Skin of body (tissue), 3 donors: ENCODE measurements at places on chromosomes 7 and 10. TPM values are rescaled to one million over a fixed set of nuclear protein-coding genes. Genes with fewer than 3 reads are reported as not detected.
A peak's percentile ranks its signal among the peaks of the same experiment; 100 is the strongest.

The ZNF467 gene
- 3.6 TPM for total RNA-seq

GRCh38 chr10:85916994-85917573 is 449.5 kb downstream of the GRID1 start:
- DNase-seq, result peak; percentile 9

- DNase-seq, result no peak
Observed at GRCh38 chr10:31926765-31927564, 1.7 kb downstream of the ARHGAP12 start.

GRCh38 chr10:85609509-85609908 is 757.1 kb downstream of the GRID1 start:
- DNase-seq, result no peak

GRCh38 chr10:94583124-94583523 is 37.5 kb downstream of the HELLS start:
- DNase-seq, result no peak

GRCh38 chr10:94859086-94859485 is 79.4 kb upstream of the CYP2C9 start:
- DNase-seq, result no peak

- peak; percentile 82 for DNase-seq
Observed at GRCh38 chr10:101032637-101033224, 1.7 kb downstream of the SFXN3 start.

DNA sequence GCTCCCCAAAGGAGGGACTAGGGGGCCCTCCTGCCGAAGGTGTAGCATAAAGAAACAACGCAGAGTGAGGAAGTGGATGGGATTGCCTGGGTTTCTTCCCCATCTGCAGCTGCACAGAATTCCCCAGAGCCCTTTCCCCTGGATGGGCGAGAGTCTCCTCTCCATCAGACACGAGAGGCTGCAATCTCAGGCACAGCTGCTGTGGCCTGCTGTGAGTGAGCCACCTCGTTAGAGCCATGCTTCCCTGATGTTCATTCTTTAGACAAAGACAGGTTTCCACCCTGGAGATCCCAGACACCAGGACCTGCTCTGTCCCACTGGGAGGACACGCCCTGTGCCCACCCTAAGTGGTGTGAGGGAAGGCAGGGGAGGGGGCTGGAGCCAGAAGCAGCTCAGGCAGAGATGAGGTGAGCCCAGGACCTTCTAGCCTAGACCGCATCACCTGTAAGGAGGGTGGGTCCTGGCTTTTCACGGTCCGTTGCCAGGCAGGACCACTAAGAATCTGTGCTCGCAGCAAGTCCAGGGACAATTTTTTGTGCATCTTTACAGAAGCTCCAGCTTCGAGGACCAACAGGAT is 268.6 kb upstream of the TCERG1L start:
- no peak for DNase-seq

DNA sequence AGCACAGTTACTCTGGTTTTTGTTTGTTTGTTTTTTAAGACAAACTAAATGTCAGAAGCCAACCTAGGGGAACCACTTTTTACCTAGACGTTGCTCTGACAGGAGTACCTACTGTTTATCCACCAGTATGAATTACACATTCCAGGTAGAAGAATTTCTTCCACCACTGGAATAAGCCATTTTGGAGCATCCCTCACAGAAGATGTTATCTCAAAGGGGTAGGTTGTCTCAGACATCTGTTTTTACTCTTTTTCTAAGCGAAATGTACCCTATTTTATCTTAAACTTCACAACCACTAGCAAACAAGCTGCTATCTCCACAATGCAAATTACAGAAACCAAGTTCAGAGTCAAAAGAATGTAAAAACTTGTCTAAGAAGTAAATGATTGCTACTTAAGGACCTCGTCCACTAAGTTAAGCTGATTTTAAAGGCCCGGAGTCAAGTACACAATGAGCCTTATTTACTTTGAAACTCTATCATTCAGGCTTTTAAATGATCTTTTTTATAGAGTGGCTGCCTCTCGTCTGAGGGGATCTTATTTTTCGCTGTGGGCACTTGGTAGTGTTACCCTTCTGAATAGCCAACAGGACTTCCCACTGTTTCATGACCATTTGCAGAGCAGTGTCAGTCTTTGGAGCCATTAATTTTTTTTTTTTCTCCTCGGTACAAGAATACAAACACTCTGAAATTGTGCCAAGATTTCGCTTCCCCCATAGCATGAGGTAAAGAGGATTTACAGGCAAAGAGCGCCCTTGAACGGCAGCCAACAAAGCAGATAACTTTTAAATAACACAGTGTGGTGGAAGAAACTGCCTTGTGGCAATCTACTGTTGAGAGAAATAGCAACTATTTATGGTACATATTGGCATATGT is 15.7 kb upstream of the ARMC3 start:
- DNase-seq, result peak; percentile 18

The C10orf67 gene
- total RNA-seq, result 0.30 TPM

- peak; percentile 45 for DNase-seq
Observed at GRCh38 chr7:23055582-23056178, 41.8 kb upstream of the HYCC1 start.

GRCh38 chr7:117269417-117269816 is 53.4 kb downstream of the WNT2 start:
- DNase-seq, result no peak

The HABP2 gene
- not detected for total RNA-seq
